ENCODE measurements at places on chromosomes 3 and 15.
A peak's percentile ranks its signal among the peaks of the same experiment; 100 is the strongest.

DNA sequence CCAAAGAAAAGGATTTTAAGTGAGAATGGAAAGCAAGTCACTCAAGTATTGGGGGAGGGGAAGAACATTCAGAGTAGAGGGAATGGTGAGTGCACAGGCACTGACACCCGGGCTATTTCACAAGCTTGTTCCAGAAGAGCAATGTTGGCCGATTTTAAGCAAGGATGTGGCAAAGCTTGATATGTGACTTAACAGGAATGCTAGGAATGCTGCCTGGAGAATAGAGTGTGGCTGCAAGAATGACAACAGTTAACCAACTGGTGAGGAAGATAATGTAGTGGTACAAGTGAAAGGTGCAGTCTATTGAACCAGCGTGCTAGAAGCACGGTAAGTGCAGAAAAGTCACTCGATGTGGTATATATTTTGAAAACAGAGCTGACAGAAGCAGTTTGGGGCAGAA, 6.2 kb upstream of the CCDC80 start:
- peak; percentile 94 for DNase-seq

DNA sequence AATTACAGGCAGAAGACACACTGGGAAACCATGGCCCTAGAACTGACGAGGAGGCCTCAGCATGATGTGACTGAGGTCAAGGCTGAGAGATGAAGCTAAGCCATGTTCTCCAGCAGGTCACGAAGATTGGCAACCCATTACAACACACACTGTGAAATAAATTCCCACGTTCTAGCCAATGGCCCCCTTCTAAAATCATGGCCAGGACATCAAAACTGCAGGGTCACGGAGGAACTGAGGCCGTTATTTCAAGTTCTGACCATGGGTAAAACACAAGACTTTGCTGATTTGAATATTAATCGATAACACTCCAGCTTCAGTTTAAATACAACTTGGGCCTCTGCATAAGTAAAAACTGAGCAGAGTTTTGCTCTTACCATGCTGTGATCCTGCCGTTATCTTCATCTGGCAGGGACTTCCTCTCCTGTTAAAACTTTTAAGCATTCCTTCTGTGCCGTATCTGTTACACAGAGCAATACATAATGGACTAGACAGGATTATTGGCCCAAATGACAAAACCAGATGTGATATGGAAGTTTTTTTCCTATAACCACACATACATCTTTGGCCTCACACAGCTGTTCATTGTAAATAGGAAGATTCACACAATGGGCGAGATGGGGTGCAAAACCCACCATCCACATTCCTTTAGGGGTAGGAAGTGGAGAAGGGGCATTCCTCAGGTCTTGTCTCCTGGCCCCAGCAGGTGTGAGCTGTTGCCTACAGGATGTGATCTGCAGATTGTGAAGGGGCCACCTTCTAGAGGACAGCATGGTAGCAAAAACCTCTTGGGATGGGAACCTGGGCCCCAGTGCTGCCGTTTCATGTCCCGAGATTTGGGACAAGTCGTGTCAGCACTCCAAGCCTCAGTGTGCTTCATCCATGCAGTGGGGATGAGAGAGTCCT, 207.4 kb downstream of the OPA1 start:
- no peak for DNase-seq

DNA sequence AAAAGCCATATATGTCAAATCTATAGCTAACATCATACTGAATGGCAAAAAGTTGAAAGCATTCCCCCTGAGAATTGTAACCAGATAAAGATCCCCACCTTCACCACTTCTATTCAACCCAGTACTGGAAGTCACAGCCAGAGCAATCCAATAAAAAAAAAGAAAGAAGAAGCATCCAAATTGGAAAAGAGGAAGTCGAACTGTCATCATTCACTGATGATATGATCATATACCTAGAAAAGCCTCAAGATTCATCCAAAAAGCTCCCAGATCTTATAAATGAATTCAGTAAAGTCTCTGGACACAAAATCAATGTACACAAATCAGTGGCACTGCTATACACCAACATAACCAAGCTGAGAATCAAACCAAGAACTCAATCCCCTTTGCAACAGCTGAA, 97.4 kb downstream of the CBLB start:
- no peak for DNase-seq

DNA sequence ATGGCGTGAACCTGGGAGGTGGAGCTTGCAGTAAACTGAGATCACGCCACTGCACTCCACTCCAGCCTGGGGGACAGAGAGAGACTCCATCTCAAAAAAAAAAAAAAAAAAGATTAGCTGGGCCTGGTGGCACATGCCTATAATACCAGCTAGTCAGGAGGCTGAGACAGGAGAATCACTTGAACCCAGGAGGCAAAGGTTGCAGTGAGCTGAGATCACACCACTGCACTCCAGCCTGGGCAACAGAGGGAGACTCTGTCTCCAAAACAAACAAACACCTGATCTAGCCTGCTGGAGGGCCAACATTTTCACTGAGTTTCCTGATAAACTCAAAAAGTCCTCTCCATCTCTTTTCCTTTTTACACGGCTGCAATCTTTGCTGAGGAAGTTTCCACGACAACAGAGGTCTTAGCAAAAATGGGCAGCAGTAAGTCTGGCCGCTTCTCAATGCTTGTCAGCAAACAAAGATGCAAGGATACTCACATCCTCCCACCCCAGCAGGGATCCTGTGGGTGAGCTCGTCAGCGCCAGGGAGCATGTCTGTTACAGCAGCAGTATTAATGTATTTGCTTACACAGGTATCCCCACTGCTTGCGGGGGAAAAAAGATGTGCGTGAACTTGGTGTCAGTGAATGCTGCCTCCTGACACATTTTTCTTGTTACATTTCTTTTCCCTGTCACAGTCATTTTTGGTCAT, 21.0 kb upstream of the CCDC174 start:
- DNase-seq: no peak

GRCh38 chr15:31069360-31070000, 32.0 kb downstream of the TRPM1 start:
- no peak for DNase-seq

DNA sequence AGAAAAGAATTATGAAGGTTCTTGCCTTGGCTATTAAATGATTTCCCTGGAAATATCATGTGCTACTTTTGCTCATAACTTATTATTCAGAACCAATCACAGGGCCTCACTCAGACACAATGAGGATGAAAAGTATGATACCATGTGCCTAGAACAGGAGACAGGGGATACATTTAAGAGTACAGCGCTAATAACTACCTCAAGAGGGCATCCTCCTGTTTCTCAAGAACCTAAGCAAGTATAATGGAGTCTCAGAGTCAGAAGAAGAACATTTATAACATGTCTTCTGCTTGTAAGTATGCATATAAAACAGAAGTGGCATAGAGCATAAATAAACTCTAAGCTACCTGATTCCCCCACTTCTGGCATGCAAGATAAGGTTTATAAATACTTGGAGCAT, 125.4 kb upstream of the MME start:
- peak; percentile 75 for DNase-seq

Measured in ELR (cell line).